Hippocampal formation (tissue), 2 donors: ENCODE measurements at places on chromosomes 3 and 15.

GRCh38 chr15:41507820-41508290, 5.8 kb downstream of the LTK start:
- DNase-seq, result no peak

GRCh38 chr3:157294491-157294890, 134.5 kb upstream of the CCNL1 start:
- DNase-seq, result no peak

DNA sequence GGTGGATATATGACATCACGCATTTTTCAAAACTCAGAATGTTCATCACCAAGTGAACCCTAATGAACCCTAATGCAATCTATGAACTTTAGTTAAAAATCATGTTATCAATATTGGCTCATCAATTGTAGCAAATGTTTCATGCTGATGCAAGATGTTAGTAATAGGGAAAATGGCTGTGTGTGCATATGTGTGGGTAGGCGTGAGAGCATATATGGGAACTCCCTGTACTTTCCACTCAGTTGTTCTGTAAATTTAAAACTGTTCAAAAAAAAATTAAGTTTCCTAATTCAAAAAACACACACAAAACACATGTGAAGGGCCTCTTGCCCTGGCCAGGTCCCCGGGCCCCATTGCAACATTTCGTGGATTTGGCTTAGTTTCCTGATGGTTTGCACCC, 89.7 kb upstream of the PROK2 start:
- DNase-seq, result no peak

DNA sequence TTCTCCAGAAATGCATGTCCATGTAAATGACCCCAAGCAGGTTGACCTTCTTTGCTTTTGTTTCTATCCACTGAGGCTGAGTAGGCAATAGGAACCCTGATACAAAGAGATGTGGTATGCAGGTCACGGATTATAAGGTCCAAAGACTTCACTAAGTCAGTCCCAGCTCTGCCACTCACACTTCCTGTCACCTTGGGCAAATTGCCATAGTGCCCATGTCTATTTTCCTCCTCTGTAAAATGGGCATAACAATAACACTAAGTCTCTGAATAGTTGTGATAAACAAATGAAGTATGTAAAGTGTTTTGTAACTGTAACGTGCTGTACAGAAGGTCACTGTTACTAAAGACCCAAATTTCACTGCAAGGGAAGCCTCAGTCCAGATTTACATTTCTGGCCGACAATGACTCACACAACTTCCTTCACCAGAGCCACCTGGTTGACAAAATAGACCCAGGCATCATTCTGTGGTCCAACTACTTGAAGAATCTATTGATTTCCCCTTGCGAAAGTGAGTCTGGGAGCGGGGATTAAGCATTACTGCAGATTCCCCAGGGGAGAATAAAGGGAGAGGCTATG, 175.4 kb upstream of the LPP start:
- no peak for DNase-seq

- no peak for DNase-seq
Measured at GRCh38 chr3:155398046-155398445, 104.6 kb upstream of the STRIT1 start.

DNA sequence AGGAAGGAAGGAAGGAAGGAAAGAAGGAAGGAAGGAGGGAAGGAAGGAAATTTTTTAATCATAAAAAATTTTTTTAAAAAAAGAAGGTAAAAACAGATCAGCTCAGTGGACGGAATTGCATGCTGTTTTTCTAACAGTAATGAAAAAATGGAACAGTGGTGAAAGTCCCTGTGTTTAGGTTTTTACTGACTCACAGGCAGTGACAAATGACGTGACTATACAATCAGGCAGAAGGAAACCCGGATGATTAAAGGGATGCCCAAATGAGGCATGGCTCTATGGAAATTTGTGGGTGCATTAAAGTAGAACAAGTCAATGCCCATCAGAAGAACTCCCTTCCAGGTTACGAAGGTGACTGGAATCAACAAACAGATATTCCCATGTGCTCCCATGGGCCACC, 135.0 kb downstream of the IMPG2 start:
- DNase-seq, result no peak

GRCh38 chr3:52230461-52230860, 5.0 kb upstream of the TLR9 start:
- DNase-seq, result no peak

DNA sequence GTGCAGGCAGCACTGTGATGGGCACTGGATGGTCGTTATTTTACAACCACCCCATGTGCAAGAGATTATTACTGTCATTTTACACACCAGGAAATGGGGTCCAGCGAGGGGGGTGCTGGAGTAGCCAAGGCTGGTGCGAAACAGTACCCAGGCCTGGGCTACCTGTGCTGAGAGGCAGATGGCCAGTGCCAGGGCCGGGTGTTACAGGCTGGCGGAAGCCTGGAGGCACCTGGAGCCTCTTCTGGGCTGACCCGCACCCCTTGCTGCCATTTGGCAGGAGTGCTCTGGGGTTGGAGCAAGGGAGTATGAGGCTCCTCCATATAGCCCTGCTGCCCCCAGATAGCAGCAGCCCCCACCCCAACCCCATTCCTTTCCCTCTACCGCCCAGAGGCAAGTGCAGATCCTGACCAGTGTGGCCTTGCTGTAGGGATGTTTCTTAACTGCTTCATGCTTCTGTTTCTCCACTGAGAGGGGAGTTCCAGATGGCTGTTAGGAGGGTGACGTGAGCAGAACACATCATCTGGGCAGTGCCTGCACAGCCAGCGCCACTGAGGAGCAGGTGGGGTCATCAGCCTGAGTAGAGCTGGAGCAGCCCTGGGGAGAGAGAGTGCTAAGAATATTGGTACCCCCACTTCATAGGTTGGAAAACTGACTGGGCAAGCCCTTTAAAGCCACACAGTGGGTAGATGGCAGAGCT, 15.3 kb downstream of the SNX33 start:
- no peak for DNase-seq

DNA sequence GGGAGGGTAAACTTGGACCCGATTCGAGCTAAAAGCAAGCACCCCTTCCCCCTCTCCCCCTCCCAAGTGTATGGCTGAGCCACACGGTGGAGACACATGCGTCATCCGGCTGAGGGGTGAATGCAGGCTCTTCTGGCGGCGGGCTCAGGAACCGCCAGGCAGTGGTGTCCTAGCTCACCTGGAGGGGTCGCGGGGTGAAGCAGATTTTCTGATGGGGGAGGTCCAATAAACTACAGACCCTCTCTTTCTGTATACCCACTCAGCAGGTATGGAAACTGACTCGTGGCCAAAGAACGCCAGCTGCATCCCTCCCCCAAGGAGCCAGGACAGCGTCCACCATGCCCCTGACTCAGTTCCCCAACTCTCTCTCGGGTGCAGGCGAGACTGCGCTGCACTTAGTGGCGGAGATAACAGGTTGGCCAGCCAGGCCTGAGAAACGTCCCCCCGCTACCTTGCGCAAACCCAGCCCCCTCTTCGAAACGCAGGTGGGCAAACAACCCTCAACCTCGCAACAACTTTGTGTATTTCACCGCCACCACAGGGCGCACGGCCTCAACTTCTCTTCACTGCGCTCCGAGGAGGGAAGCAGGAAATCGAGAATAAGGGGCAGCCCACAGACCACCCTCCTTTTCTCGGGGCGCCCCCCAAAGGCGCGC, 1.3 kb downstream of the MAGI1 start:
- DNase-seq, result peak; percentile 20

DNA sequence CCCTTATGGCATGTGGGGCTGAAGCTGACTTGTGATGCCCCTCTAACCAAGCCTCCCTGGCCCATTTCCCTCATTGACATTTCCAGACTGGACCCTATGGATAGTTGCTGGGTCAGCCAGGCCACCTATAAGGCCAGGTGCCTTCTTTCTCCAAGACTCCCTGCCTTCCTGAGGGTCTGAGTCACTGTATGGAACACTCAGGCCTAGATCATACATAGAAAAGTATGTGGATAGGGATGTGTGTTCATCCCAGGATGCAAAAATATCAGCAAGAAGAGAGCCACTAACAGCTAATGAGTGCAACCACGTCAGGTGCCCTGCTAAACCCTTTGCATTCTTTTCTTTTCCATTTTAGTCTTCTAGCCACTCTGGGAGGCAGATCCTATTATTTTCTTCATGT, 168.4 kb upstream of the WNT5A start:
- no peak for DNase-seq

DNA sequence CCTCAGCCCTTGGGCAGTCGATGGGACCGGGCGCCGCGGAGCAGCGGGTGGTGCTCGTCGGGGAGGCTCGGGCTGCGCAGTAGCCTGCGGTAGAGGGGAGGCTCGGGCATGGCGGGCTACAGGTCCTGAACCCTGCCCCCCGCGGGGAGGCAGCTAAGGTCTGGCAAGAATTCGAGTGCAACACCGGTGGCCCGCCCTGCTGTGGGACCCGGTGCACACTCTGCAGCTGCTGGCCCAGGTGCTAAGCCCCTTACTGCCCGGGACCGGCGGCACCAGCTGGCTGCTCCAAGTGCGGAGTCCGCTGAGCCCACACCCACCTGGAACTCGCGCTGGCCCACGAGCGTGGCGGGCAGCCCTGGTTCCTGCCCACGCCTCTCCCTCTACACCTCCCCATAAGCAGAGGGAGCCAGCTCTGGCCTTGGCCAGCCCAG, 377.7 kb upstream of the RBMS3 start:
- DNase-seq, result no peak

DNA sequence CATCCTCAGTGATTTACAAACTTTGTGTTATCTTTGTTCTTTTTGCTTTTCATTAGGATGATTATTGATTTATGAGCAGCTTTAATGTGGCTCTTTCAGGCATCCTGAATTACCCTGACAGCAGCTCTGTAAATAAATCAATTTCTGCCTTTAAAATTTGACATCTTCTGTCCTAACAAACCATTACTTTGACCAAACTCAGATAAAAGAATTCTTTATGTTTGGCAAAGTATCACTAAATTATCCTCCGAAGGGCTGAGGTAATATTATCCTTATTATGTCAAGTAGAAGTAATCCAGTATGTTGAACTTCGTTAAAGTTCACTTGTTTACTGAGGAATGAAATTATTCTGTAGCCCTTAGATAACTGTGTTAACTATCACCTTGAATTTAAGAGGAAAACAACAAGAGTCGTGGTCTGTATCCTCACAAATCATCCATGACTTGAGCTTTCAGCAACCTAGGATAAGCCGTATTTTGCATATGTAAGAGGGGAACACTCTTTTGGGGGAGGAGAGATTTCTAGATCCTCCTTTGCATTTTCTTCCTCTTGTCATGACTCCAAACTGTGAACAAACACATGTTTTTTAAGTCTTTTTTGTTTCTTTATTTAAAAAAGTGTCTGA, 173.2 kb upstream of the STAC start:
- DNase-seq, result no peak

DNA sequence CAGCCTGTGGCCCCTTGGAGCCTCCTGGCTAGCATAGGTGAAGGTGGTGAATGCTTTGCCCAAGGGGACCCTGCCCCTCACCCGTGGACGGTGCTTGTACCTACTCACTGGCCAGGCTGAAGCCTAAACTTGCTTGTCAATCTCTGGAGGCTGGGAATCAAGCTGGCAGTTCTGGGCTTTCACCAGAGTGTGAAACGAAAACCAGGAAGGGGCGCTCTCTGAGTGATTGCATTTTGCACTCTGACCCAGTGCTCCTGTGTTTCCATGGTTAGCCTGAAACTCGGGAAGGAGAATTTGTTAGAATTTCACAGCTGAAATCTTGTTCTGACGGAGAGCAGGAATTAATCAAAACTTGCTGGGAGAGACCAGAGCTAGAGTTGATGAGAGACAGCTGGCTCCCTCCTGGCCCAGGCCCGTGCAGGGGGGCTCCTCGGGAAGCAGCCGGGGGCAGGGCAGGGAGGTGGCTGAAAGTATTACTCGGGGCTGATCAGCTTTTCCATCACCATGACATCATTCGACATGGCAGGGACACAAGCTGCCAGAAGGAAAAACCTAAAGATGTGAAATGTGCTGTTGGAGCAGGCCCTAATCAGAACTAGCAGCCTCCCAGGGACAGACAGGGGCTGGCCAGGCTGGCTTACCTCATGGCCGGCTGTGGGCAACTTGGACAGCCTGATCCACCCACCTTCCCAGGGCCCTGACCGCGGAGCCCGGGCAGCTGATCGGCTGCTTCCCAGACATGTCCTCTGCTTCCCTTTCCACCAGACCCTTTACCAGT, 323.6 kb upstream of the CTDSPL start:
- DNase-seq, result no peak
